ENCODE measurements at places on chromosomes 6 and 20.
A peak's percentile ranks its signal among the peaks of the same experiment; 100 is the strongest.

DNA sequence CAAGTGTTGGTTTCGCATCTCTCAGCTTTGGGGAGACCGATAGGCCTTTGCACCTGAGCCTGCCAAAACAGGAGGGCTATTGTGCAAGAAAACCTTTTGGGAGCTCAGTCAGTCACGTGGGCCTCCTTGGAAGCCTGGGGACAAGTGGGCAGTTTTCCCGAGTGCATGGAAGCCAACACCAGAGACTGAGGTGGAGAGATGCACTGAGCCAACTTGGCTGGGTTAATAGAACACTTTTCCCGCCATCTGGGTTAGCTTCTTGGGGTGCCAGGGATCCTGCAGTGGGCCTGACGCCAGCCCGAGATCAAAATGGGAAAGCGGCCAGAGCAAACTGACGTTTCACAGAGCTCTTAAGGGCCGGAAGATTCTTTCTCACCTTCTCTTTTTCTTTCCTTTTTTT is 2.8 kb upstream of the OOEP start:
- DNase-seq = no peak

DNA sequence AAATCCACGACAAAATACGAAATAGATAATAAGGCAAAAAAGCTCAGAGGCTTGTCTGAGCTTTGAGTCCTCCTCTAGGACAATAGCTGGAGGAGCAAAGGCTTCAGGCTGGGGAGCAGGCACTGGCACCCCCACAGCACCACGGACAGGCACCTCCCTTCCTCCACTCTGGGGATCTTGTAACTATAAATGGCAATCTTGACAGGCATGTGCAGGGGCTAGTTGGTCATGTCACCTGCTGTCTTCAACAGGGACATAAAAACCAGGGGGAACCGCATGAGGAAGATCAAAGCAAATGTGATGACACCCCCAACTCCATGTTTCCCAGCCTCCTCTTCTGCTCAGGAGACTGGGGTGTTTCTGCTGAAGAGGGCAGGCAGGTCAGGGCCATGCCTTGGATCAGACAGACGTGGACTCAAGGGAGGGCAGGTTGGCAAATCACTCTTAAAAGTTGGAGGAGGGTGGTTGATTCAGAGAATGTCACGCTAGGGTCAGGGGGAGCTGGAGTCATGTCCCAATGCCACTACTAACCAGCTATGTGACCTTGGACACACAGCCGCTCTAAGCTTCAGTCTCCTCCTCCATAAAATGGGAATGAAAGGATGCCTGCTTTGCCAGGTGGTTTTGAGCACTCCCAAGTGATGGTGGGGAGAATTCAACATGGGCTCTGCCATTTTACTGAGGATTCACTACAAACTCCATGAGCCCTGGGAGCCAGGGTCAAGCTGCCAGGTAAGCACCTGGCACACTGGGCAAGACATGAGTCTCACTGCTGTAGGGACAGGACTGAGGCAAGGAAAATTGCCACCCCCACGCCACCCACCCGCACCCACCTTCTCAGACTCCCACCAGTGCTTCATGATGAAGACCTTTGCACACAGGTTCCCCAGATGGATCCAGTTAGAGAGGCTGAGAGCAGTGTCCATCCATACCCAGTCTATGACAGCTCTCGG is 48.0 kb downstream of the NPEPL1 start:
- DNase-seq = no peak

DNA sequence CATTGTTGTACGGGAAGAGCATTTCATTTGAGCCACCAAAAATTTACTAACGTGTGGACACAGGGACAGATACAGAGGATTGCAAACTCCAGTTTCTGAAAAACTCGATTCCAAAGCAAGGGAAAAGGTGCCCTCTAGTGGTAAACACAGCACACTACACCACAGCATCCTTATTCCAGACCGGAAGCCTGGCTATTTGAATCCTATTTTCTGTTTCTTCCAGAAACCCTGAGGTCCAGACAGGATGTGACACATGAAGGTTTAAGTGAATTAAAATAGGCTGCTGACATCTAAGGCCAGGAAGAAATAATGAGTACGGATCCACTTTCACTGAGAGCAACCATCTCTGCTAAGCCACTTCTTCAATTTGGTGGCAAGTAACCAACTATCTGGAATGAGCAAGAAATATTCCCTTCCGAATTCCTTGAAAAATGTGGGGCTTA is 31.8 kb upstream of the GMPR start:
- no peak for DNase-seq

- DNase-seq = no peak
Observed at GRCh38 chr20:51661609-51662178, 106.5 kb downstream of the ATP9A start.

DNA sequence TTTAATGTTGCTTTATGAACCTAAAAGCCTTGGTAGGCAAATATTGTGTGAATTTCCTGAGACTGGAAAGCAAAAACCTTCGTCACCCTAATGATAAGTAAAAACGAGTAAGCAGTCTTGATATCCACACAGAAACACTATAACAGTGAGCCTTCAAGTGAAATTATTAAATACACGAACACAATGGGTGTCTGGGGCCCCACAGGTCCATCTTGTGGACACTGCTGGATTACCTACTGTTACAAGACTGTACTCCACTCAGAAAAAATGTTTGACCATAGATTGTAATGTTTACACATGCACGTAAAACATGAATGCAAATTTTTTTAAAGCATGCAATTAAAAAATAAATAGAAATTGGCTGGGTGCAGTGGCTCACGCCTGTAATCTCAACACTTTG is 466.9 kb downstream of the CD83 start:
- DNase-seq = no peak

DNA sequence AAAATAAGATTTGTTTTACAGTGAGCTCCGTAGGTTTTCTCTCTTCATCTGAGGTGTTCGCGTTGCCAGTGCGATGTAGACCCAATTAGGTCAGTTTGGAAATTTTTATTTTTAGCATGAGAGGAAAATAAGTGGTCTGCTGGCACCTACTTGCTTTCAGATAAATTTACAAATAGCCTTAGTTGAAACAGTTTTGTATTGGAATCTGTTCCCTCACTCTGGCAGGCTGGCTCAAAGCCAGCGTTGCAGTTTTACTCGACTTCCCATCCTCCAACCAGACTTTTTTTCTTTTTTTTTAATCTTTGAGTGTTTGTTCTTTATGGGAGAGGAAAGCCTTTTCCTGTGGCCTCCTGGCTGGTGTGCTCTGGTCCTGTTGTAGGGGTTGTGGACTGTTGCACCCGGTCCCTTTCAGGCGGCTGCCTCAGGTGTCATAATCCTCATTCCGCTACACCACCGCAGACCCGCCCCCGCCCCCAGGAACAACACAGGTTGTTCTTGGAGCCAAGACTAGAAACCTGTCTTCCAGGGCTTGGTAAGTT is 46.7 kb downstream of the TIAM2 start:
- no peak for DNase-seq

- no peak for DNase-seq
Observed at GRCh38 chr20:40868551-40869217, 159.9 kb upstream of the TOP1 start.

GRCh38 chr6:118514689-118515088 is 33.4 kb upstream of the PLN start:
- DNase-seq = no peak

DNA sequence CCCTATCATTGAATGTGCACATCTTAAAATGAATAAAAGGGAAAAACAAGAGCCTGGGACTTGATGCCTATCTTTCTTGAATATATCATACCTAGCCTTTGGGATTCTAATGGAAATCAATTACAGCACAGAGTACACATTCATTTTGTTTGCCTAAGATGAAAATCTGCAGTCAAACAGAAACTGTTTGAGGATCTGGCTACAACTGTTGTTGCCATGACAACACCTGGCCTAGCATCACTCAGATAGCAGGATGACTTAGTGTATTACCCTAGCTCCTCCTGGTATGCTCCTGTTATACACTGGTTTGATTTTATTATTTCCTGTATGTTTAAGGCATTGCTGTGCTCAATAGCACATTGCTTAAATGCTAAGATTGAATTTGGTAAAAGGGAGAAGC is 71.5 kb upstream of the LAMP5 start:
- no peak for DNase-seq

- DNase-seq = no peak
Observed at GRCh38 chr20:23205611-23206041, 119.5 kb upstream of the CD93 start.

DNA sequence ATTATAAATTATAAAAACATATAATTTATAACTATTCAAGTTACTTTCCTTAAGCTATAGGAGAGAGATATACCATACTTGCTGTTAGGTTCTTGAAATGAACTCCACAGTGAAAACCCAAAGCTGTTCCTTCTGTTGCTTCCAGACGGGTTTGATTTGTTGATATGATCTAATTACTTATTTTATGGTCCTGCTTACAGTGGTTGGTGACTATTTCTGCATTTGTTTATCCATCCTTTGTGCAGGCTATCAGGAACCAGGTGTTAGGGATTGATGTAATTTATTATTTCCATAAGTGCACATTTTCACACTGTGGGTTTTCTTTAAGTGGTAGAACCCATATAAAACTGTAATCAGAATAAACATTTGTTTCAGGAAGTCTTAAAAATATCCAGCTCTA is 167.1 kb downstream of the KIF6 start:
- no peak for DNase-seq

- DNase-seq = no peak
Observed at GRCh38 chr6:64160486-64160885, 524.9 kb downstream of the PHF3 start.

GRCh38 chr6:45072016-45072415 is 256.1 kb upstream of the RUNX2 start:
- no peak for DNase-seq

DNA sequence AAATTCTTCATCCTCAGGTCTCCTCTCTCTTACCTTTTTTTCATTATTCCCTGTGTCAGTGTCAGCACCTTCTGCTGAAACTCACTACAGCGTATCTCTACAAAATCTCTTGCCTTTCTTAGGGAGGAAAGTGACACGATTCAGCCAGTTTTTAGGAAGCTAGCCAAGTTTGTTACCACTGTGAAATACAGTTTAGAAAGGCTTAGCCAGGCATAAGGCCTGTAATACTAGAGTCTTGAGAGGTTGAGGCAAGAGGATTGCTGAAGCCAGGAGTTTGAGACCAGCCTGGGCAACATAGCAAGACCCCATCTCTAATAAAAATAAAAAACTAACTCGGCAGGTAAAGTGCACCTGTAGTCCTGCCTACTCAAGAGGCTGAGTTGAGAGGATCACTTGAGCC is 16.7 kb downstream of the TAB2 start:
- no peak for DNase-seq

DNA sequence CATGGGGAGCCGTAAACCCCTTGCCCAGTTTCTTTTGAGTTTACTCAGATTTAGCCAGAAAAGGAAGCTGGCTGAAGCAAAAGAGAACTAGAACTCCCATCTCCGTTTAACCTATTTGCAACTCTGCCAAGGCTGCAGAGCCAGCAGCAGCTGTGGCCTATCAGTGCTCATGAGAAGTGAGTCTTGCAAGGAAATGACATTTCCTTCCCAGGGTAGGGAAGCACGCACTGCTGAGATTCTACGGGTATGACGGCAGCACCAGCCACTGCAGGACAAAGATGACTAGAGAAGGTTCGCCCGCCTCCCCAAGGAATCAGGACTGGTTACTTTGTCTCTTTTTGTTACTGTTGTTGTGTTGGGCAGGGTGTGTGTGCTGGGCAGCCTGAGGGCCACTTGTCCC is 47.6 kb downstream of the PPP1R3G start:
- no peak for DNase-seq

GRCh38 chr20:32536851-32537656 is 48.1 kb downstream of the NOL4L start:
- peak; percentile 46 for DNase-seq

- no peak for DNase-seq
Observed at GRCh38 chr6:144159223-144159622, 8.9 kb downstream of the STX11 start.

DNA sequence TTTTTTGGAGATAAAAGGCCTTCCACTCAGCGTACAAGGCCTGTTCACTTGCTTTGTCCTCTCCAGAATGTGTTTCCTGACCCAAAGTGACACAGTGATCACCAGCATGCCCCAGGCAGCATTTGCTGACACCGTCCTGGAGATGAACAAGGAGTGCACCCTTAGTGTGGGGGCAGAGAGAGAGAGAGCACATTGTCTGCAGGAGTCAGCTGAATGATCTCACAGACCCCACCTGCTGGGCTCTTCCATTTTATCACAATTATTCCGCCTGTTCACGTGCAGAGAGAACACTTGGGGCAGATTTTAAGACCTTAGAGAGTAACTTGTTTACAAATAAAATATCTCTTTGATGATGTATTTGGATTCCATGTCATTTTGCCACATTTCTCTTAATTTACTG is 22.4 kb upstream of the MAS1L start:
- DNase-seq = no peak

GRCh38 chr6:148525453-148525852 is 182.8 kb downstream of the SASH1 start:
- no peak for DNase-seq

GRCh38 chr20:635893-636338 is 17.1 kb downstream of the SRXN1 start:
- DNase-seq = no peak
